ENCODE measurements at places on chromosomes 16 and 17.

GRCh38 chr16:47142486-47142820, 1.3 kb downstream of the NETO2 start:
- no peak for DNase-seq

DNA sequence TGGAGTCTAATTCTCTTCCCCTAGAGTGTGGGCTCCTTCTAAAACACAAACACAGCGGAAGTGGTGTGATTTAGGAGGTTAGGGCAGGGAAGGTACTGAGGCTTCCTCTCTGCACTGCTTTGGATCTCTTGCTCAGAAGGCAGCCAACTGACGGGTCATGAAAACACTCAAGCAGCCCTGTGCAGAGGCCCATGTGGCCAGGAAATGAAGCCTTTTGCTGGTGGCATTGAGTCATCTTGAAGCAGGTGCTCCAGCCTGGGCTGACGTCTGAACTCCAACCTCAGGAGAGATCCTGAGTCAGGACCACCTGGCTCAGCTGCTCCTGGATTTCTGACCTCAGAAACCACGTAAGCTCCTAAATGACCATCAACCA, 72.9 kb downstream of the MRM1 start:
- peak; percentile 11 for DNase-seq

- no peak for DNase-seq
These were observed 1.7 kb downstream of the MLYCD start for GRCh38 chr16:83900571-83900970.

- DNase-seq = no peak
These were observed 8.2 kb downstream of the TUBG2 start for GRCh38 chr17:42667088-42667951.

DNA sequence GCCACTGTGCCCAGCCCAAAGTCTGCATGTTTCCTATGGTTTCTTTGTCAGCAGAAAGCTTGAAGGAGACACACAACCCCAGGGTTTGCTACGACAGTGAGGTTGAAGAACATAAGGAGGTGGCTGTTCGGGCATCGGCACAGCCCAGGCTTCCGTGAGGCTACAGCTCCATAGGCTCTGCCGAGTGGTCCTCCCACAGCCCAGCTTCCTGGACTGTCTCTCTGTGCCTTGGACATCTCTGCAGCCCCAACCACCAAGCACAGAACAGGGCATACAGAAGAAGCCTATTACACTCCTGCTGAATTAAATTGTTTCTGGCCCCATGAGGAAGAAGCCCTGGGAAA, 3.2 kb upstream of the HAP1 start:
- no peak for DNase-seq

GRCh38 chr17:76726776-76727718, at the start of gene METTL23:
Gene METTL23, plus strand, starts transcription at chr17:76726839. Its CDS starts 2,872 bp downstream, at chr17:76729711.
- no peak for DNase-seq

DNA sequence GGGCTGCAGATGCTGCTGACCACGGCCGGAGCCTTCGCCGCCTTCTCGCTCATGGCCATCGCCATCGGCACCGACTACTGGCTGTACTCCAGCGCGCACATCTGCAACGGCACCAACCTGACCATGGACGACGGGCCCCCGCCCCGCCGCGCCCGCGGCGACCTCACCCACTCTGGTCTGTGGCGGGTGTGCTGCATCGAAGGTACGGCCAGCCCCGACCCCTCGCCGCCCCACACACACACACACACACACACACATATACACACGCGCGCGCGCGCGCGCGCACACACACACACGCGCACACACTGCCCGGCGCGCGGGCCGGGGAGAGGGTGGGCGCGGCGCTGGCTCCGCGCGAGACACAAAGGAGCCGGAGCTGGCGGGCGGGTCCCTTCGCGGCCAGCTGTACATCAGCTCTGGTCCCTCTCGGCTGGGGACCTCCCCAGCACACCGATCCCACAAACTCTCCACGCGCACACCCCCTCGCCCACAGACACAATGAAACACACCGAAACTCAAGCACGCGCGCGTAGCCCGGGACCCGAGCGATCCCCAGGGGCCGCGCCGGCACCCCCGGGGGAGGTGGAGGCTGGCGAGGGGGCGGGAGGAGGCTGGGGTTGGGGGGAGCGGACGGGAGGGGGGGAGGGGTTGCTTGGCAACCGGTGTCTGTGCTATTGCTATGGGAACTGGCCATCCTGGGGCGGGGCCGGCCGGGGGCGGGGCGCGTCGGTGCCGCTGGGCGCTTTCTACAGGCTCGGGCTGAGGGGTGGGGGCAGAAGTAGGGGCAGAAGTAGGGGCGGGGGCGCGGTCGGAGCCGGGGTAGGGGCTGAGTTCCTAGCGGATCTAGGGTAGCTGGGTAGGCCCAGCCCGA, 658 bp downstream of the CACNG4 start:
- DNase-seq = no peak

- DNase-seq = no peak
These were observed 1.1 kb downstream of the GPS2 start for GRCh38 chr17:7313890-7314718.

DNA sequence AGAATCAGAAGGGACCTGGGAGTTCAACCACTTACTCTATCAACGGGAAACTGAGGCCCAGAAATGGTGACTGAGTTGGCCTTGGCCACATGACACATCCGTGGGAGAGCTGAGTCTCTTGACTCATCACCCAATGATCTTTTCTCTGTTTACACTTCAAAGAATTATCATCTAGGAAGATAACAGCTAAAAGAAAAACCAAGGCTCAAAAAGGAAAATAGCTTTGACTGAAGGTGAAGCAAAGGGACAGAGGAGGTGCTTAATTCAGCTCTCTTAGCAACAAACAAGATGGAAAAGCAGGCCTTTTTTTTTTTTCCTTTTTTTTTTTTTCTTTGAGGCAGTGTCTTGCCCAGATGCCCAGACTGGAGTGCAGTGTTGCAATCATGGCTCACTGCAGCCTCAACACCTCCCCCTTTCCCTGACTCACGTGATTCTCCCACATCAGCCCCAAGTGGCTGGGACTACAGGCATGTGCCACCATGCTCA, 16.7 kb downstream of the ERCC4 start:
- no peak for DNase-seq

- no peak for DNase-seq
These were observed 27.9 kb downstream of the NARF start for GRCh38 chr17:82486231-82487094.
